Occipital lobe (tissue), 3 donors: ENCODE measurements at places on chromosomes 12 and 14. TPM values are rescaled to one million over a fixed set of nuclear protein-coding genes. Genes with fewer than 3 reads are reported as not detected.

DNA sequence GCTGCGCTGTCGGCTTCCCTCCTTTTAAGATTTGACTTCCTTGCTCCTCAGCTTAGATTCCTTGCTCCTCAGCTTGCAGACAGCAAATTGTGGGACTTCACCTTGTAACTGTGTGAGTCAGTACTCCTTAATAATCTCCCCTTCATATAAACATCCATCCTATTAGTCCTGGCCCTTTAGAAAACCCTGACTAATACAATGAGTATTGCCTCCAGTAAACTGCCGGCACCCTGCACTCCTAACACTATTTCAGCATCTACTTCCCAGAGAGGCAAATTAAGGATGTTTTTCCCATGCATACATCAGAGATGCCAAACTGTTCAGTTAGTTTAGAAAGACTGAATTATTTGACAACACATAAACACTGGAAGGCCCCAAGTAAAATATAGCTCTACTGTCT, 611.3 kb upstream of the TMEM132C start:
- DNase-seq: no peak

- DNase-seq: no peak
Observed at GRCh38 chr12:92094751-92095161, 50.9 kb downstream of the BTG1 start.

DNA sequence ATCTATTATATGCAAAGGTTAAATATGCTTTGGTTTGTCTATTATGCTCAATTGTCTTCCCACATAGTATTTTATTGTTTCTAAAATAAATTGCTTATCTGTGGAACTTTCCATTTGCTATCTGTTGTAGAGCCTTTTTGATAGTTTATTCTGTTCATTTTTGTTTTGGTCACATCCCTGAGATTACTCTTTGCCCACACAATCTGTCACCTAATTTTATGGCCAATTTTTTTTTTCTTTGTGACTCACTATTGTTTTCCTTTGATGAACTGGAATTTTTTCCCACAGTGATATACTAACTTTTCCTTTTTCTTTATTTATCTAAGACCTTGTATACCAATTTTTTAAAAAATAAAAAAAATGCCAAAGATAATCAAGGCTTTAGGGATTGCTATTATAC, 61.1 kb downstream of the RASSF9 start:
- DNase-seq: no peak

- no peak for DNase-seq
Observed at GRCh38 chr12:30643366-30643765, 52.3 kb downstream of the IPO8 start.

- DNase-seq: peak; percentile 76
Observed at GRCh38 chr12:105420659-105421240, 90.3 kb downstream of the C12orf75 start.

SSTR1 gene
- total RNA-seq: 14.8 TPM

GRCh38 chr14:70827752-70828151, 18.4 kb upstream of the MAP3K9 start:
- no peak for DNase-seq

DNA sequence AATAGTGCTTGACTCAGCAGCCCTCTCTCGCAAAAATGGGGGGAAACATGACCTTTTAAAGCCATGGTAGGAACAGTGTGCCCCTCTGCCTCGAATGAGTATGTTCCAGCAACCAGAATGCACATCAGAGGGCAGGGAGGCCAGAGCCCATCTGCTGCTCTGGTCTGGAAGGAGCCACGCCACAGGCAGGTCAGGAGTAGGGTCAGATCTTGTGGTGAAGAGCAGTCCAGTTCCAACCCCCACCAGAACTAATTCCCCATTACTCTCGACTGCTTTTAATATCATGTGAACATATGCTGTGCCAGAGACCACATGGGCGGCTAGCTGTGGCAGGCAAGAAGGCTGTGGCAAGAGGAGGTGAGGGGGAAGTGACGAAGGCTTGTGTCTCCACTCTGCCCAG, 34.6 kb upstream of the TMX1 start:
- no peak for DNase-seq

- no peak for DNase-seq
Observed at GRCh38 chr14:39015360-39015961, 87.6 kb downstream of the SEC23A start.

SYCP3 gene
- 0.47 TPM for total RNA-seq

GRCh38 chr14:35047976-35048513, 2.0 kb downstream of the FAM177A1 start:
- DNase-seq: no peak

ADAM20 gene
- total RNA-seq: 2.5 TPM
